ENCODE measurements at places on chromosomes 7 and 10. TPM values are rescaled to one million over a fixed set of nuclear protein-coding genes. Genes with fewer than 3 reads are reported as not detected.

The BMPR1A gene
- 21.0 TPM for total RNA-seq

DNA sequence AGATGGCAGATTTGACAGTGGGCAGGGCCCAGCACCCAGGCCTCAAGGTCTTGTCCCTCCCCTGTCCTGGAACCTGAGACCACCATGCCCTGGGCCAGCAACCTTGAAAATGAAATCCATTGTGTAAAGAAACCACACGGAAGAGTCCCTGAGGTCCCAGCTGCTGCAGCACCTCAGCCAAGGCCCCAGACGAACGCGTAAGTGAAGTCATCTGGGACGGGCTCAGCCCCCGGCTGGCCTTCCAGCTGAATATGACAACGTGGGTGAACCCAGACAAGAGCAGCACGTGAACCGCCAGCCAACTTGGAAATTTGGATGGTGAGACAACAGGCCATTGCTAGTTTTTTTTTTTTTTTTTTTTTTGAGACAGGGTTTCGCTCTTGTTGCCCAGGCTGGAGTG lies 70.3 kb downstream of the CYTH3 start:
- no peaks in the 10 kb centered on the region for H3K27me3 ChIP-seq
- H3K27ac ChIP-seq: no peak overlapping the region
- H3K4me3 ChIP-seq: no peak overlapping the region
- no peak for DNase-seq

GRCh38 chr7:45576249-45576929 lies 2.2 kb downstream of the ADCY1 start:
- H3K36me3 ChIP-seq: no peaks in the 10 kb centered on the region
- H3K4me3 ChIP-seq: no peak overlapping the region
- DNase-seq: no peak
- H3K27ac ChIP-seq: no peak overlapping the region
- peaks cover 5% of the 10 kb centered on the region for H3K27me3 ChIP-seq

- no peak overlapping the region for H3K27ac ChIP-seq
- H3K4me3 ChIP-seq: no peak overlapping the region
- H3K27me3 ChIP-seq: no peaks in the 10 kb centered on the region
Observed at GRCh38 chr7:41205600-41205999, 497.3 kb downstream of the INHBA start.

GRCh38 chr7:80794631-80795573 lies 123.9 kb downstream of the SEMA3C start:
- H3K4me3 ChIP-seq: no peak overlapping the region
- H3K4me1 ChIP-seq: no peaks in the 10 kb centered on the region
- H3K27me3 ChIP-seq: no peaks in the 10 kb centered on the region
- DNase-seq: no peak
- no peaks in the 10 kb centered on the region for H3K36me3 ChIP-seq

The METTL27 gene
- total RNA-seq: 7.6 TPM

Measured in CD4-positive, alpha-beta memory T cell (primary cell).